ENCODE measurements at places on chromosomes 7 and 10. TPM values are rescaled to one million over a fixed set of nuclear protein-coding genes. Genes with fewer than 3 reads are reported as not detected.

SHTN1 gene
- total RNA-seq = 26.1 TPM

COBL gene
- 4.7 TPM for total RNA-seq

SLK gene
- 30.1 TPM for total RNA-seq

AGBL3 gene
- total RNA-seq = 1.1 TPM

MRLN gene
- not detected for total RNA-seq

PDE6C gene
- not detected for total RNA-seq

LUC7L2 gene
- total RNA-seq = 40.9 TPM

CPED1 gene
- not detected for total RNA-seq

NUDT5 gene
- 155 TPM for total RNA-seq

PAOX gene
- 1.8 TPM for total RNA-seq

COL26A1 gene
- total RNA-seq = 0.33 TPM

KCNMA1 gene
- total RNA-seq = 67.4 TPM

PTPRN2 gene
- total RNA-seq = 0.93 TPM

ZWINT gene
- 106 TPM for total RNA-seq

LRGUK gene
- 0.35 TPM for total RNA-seq

SAMD8 gene
- 4.7 TPM for total RNA-seq

MEOX2 gene
- not detected for total RNA-seq

FFAR4 gene
- 0.44 TPM for total RNA-seq

LBX1 gene
- not detected for total RNA-seq

MMRN2 gene
- 1.2 TPM for total RNA-seq

Measured in A549 treated with RU486 at 1 μM for 4 hours (cell line).